ENCODE measurements at places on chromosomes 6 and 20. TPM values are rescaled to one million over a fixed set of nuclear protein-coding genes. Genes with fewer than 3 reads are reported as not detected.
A peak's percentile ranks its signal among the peaks of the same experiment; 100 is the strongest.

The EPHA7 gene
- not detected for total RNA-seq

The VNN1 gene
- not detected for total RNA-seq

The SLC17A9 gene
- 1.4 TPM for total RNA-seq

The FILIP1 gene
- total RNA-seq = under 0.01 TPM

The SNAP25 gene
- 1.1 TPM for total RNA-seq

The ZFP64 gene
- 14.3 TPM for total RNA-seq

The FAM217B gene
- total RNA-seq = 3.9 TPM

DNA sequence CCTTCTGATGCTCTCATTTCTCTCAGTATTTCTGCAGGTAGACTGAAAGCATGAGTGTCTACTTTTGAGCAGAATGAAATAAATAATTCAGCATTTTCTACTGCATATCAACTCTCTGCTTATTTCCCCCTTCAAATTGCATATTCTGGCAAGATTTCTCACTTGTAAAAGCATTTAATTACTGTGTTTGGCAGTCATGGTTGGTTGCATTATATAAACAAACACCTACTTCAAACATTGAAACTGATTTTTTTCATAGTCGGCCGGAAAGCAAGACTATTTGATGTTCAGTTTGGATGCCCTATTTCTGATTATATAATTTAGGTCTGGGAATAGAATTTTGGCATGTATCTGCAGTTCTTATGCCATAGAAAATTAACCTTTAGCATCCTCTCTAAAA is 73.1 kb downstream of the PLEKHG1 start:
- no peaks in the 10 kb centered on the region for H3K27me3 ChIP-seq
- no peaks in the 10 kb centered on the region for H3K36me3 ChIP-seq
- H3K4me1 ChIP-seq = peaks cover 2% of the 10 kb centered on the region
- DNase-seq = no peak
- H3K4me3 ChIP-seq = no peak overlapping the region

DNA sequence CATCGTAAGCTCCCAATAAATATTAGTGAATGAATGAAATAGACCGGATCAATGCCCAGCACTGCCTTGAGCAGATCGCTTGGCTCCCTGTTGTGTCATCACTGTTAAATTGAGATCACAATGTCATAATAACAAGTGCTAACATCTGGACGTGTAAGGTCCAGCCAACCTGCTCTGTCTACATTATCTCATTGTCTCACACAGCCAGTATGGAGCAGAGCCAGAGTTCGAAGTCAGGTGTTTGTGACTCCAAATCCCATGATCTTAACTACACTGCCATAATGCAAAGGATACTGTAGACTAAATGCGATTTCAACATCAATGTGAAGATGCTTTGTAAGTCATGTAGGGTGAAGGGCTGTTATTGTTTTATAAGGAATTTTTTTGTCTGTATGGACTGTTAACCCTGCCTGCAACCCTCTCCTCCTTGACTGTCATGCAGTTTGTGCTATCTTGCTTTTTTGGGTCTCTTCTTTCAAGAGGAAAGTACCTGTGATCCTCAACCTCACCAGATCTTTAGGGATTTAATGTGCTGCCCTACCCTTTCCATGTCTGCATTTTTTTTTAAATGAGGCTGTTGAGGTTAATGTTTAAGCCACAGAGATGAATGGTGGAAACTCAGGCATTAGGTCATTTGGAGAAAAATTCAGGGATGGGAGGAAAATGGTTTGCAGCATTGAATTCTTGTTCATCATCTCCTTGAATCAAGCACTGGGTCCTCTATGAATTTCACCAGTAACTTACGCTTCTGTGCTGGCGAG is 49.0 kb upstream of the OCSTAMP start:
- H3K27me3 ChIP-seq = no peaks in the 10 kb centered on the region
- H3K36me3 ChIP-seq = no peaks in the 10 kb centered on the region
- H3K4me3 ChIP-seq = no peak overlapping the region
- no peaks in the 10 kb centered on the region for H3K4me1 ChIP-seq
- no peak for DNase-seq

DNA sequence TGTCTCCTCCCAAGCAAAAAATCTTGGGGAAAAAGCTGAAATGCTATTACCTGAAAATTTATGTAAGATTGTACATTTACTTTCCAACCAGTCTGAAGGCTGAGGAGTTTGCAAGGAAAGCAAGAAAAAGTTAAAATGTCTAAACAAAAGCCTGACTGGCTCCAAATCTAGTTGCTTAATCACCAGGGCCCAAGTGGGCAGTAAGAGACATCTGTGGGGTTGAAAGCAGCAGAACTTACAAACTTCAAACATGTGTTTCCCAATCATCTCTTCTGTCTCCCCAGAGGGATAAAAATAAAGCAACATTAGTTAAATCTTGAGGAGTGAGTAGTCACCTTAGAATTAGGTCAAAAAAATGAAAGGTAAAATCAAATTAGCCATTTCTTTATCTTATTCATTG is 98.6 kb downstream of the OGFRL1 start:
- peaks cover 16% of the 10 kb centered on the region for H3K4me1 ChIP-seq
- no peaks in the 10 kb centered on the region for H3K27me3 ChIP-seq
- DNase-seq = peak; percentile 78
- H3K27ac ChIP-seq = no peak overlapping the region
- 0 out of 2 replicates have a peak, but pooled peaks cover 3% of the 10 kb centered on the region for H3K36me3 ChIP-seq

DNA sequence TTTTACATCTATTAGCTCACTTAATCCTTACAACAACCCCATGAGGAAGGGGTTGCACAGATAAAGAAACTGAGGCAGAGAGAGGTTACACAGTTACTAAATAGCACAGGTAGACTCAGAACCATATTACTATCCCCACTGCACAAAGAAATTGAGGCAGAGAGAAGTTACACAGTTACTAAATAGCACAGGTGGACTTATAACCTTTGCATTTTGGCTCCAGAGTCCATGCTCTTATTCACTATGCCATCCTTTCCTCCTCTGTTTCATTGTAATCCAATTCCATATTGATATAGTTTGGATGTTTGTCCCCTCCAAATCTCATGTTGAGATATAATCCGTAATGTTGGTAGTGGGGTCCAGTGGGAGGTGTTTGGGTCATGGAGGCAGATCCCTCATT is 3.5 kb downstream of the TDP2 start:
- H3K36me3 ChIP-seq = peaks cover 8% of the 10 kb centered on the region
- H3K27ac ChIP-seq = no peak overlapping the region
- H3K4me3 ChIP-seq = no peak overlapping the region
- DNase-seq = no peak

- no peak overlapping the region for H3K27ac ChIP-seq
- DNase-seq = peak; percentile 33
Measured at GRCh38 chr6:122476131-122476530, 4.5 kb upstream of the SERINC1 start.

- H3K27me3 ChIP-seq = peaks cover 3% of the 10 kb centered on the region
- H3K4me1 ChIP-seq = no peaks in the 10 kb centered on the region
- no peak overlapping the region for H3K27ac ChIP-seq
- H3K36me3 ChIP-seq = no peaks in the 10 kb centered on the region
Measured at GRCh38 chr20:4412216-4412615, 309.5 kb upstream of the PRND start.

GRCh38 chr6:9482030-9482738 is 932.7 kb downstream of the TFAP2A start:
- H3K27me3 ChIP-seq = no peaks in the 10 kb centered on the region
- peak; percentile 96 for DNase-seq
- H3K4me3 ChIP-seq = no peak overlapping the region
- H3K36me3 ChIP-seq = no peaks in the 10 kb centered on the region

DNA sequence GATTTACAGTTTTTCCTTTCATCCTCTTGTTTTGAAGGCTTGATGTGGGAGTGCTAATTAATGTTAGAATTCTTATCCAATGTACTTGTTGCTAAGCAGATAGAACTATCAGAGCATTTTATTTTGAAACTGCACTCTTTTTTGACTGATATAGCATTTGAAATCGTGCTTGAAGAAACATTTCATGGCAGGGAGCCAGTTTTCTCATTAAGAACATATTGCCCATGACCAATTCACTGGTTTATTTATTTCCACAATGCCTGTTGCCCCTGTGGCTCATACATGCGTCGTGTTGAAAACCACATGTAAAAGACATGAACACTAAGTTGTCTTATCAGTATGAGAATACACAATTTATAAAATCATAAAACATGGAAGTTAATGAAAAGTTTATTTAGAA is 479.7 kb upstream of the FLRT3 start:
- H3K27ac ChIP-seq = no peak overlapping the region
- no peaks in the 10 kb centered on the region for H3K27me3 ChIP-seq
- DNase-seq = no peak
- no peaks in the 10 kb centered on the region for H3K4me1 ChIP-seq
- H3K4me3 ChIP-seq = no peak overlapping the region
- H3K36me3 ChIP-seq = no peaks in the 10 kb centered on the region

- H3K27me3 ChIP-seq = peaks cover 22% of the 10 kb centered on the region
- no peaks in the 10 kb centered on the region for H3K36me3 ChIP-seq
- peak; percentile 24 for DNase-seq
- peaks cover 6% of the 10 kb centered on the region for H3K4me1 ChIP-seq
Measured at GRCh38 chr20:63309261-63310071, 16.5 kb downstream of the COL20A1 start.

- H3K27me3 ChIP-seq = no peaks in the 10 kb centered on the region
- peaks cover 20% of the 10 kb centered on the region for H3K4me1 ChIP-seq
- H3K4me3 ChIP-seq = no peak overlapping the region
- H3K36me3 ChIP-seq = no peaks in the 10 kb centered on the region
- DNase-seq = no peak
Measured at GRCh38 chr20:4061987-4062386, 46.6 kb upstream of the RNF24 start.

GRCh38 chr6:78771586-78771985 is 95.8 kb upstream of the IRAK1BP1 start:
- no peak overlapping the region for H3K27ac ChIP-seq
- no peak for DNase-seq
- no peaks in the 10 kb centered on the region for H3K4me1 ChIP-seq
- H3K27me3 ChIP-seq = no peaks in the 10 kb centered on the region
- H3K4me3 ChIP-seq = no peak overlapping the region
- H3K36me3 ChIP-seq = no peaks in the 10 kb centered on the region

GRCh38 chr20:49161428-49162152 is 26.5 kb downstream of the STAU1 start:
- no peak for DNase-seq
- H3K27me3 ChIP-seq = no peaks in the 10 kb centered on the region
- no peak overlapping the region for H3K4me3 ChIP-seq
- no peak overlapping the region for H3K27ac ChIP-seq
- H3K36me3 ChIP-seq = peaks cover 20% of the 10 kb centered on the region

- no peaks in the 10 kb centered on the region for H3K36me3 ChIP-seq
- H3K27ac ChIP-seq = no peak overlapping the region
- H3K27me3 ChIP-seq = no peaks in the 10 kb centered on the region
- H3K4me1 ChIP-seq = no peaks in the 10 kb centered on the region
- DNase-seq = peak; percentile 51
Measured at GRCh38 chr6:113291751-113292445, 565.2 kb upstream of the MARCKS start.

DNA sequence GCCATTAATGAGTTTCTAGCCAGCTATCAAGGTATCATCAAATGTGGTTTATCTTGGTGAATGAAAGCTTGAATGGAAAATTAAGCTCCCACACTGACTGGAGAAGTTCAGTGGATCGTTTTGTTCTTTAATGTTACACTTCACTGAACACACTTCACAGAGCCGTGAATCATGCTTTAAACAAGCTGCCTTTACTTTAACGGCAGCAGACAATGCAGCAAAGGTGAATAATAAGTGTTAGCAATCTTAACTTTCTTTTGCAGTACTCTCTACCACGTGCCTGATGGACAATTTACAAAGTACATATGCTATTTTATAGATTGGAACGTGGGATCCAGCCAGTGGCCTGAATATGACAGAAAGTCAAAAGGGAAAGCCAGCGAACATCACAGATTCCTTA is 424.5 kb downstream of the GRIK2 start:
- H3K27me3 ChIP-seq = no peaks in the 10 kb centered on the region
- no peak overlapping the region for H3K4me3 ChIP-seq
- no peaks in the 10 kb centered on the region for H3K4me1 ChIP-seq
- H3K36me3 ChIP-seq = no peaks in the 10 kb centered on the region
- H3K27ac ChIP-seq = no peak overlapping the region

DNA sequence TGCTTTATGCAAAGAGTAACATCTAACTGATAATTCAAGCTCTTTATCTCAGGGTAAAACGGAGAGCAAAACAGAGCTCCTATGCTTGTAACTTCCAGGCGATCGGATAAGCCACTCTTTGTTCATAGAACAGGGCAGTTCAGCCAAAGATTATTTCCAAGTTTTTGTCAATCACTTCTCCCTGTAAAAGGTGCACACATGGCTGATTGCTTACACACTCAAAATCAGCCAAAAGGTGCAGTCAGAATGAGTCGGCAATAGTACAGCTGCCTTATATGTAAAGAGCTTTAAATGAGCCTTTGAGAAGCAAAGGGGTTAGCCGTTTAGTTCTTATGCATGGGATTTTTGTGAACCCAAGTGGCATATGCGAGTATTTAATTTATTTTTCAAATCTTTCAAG is 449.6 kb upstream of the POU3F2 start:
- H3K4me3 ChIP-seq = no peak overlapping the region
- no peak overlapping the region for H3K27ac ChIP-seq
- no peaks in the 10 kb centered on the region for H3K27me3 ChIP-seq
- no peaks in the 10 kb centered on the region for H3K36me3 ChIP-seq

DNA sequence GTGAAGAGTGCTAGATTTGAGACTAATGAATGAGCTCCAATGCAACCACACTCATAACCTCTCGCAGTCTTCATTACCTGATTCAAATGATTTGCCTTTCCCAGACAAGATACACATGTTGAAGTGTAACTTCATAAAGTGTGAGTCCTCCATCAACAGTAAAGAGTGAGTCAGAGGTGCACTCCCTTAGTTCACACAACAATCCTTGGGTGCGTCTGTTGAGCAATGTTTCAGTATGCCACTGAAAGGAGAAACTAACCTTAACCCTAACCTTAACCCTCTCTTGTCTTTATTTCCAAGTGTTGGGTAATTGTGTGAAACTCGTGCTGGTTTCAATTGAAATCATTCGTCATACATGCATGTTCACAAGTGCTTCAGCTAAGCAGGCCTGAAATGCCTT is 21.0 kb upstream of the RIN2 start:
- peak; percentile 48 for DNase-seq
- no peaks in the 10 kb centered on the region for H3K27me3 ChIP-seq
- H3K36me3 ChIP-seq = no peaks in the 10 kb centered on the region
- peaks cover 4% of the 10 kb centered on the region for H3K4me1 ChIP-seq

DNA sequence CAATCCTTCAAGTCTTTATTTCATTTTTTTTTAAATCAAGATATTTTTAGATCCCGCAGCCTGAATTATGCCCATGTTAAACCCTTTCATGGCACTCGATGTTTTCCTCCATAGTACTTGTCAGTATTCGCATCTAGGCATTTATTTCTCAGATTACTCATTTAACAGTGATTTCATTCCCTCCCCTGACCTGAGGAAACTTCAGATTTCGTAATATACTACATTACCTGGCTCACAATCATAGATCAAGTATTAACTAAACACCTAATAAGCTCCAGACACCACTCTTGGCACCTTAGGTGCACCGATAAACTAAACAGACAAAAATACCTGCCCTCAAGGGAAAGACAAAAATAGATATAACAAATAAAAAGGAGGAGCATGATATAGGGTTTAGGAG is 413.2 kb upstream of the GJE1 start:
- no peak overlapping the region for H3K4me3 ChIP-seq
- no peaks in the 10 kb centered on the region for H3K27me3 ChIP-seq
- H3K4me1 ChIP-seq = no peaks in the 10 kb centered on the region
- DNase-seq = no peak
